ENCODE measurements at places on chromosomes 7 and 10.

- no peak for DNase-seq
Observed at GRCh38 chr7:114345494-114345893, 69.1 kb upstream of the FOXP2 start.

DNA sequence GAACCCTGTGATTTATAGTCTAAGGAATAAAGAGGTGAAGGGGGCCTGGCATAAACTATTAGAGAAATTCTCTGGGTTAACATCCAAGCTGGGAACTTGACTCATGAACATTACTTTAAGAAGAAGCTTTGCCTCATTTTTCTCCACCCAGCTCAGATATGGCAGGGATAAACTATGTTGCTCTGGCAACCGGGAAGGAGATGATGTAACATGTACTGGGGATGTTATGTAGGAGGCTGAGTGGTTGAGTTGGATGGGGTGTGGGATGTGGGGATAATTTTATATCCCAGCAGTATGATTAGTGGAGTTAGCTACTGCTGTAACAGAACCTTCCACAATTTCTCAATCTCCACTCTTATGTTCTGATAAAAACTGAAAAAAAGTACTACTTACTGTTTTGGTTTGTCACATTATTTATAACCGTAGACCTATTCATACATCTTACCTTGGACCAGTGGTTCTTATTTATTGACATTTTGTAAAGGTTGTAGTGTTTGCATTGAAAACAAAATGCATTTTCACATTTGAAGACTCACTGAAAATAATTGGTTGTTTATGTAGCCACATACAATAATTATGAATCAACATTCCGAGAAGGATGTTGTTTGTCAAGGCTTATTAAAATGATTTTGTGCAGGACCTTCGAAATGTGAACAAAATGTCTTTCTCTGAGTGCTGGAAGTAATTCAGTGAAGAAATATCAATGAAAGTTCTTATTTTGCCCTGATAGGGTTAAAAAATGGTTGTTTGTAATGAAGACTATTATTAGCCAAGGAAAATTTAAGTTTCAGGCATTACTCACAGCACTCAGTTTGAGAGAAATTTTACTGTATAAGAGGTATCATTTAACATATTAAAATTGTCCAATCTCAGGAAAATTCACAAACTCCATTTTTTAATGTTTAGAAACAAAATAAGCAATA is 1.3 kb downstream of the OR2F2 start:
- DNase-seq, result no peak

GRCh38 chr10:114547514-114547913 is 110.6 kb downstream of the ABLIM1 start:
- DNase-seq, result no peak

DNA sequence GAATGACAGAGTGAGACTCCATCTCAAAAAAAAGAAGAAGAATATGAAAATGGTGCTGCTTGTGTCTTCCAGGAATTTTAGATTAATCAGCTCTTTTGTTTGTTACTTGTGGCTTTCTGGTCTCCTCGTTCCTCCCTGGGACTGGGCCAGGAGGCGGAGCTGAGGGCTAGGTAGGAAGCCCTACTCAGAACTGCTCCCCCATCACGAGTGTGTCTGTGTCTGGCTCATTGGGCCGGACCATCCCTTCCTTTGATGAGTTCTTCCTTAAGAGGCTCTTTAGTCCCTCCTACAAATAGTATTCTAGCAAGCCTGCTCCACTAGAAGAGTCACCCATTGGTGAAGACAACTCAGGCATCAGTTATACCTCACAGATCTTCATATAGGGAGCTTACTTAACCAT is 56.8 kb upstream of the YAE1 start:
- DNase-seq, result no peak

- DNase-seq, result no peak
Observed at GRCh38 chr7:123747620-123748141, 1.1 kb downstream of the WASL start.

DNA sequence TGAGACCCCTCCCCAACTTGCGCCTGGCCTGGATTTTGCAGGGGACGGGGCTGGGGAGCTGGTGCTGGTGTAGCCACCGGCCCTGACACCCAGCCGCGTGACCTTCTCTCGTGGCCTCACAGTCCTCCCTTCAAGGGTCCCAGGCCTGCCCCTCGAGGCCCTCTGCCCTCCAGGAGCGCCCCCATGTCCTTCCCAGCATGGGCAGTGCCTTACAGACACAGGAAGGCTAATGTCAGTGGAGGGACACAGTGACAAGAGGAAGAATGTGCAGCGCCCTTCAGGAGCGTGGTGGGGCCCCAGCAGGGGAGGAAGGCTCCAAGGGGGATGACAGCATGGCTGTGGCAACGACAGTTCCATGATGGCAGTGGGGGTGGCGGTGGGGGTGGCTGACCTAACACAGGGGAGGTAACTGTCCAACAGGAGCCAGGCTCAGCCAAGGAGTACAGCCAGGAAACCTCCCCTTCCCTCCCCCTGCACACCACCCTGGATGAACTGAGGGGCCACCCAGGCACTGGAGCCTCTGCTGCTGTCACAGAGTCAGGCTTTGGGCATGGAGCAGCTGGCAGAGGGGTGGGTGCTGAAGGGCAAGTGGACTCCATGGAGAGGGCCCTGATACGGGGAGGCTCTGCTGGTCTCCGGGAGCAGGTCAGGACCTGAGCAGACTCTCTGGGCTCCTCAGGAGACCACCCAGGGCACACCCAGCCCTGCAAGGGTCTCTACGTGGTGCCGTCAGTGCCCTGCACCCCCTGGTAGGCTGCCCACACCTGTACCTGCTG is 76.0 kb upstream of the RET start:
- no peak for DNase-seq

GRCh38 chr10:35480142-35480541 is 125.0 kb upstream of the GJD4 start:
- no peak for DNase-seq

All from hematopoietic multipotent progenitor cell treated with erythropoietin and hydrocortisone succinate and interleukin-3 and kit ligand, for 15 days (in vitro differentiated cells).